Stimulated activated CD4-positive, alpha-beta T cell treated with anti-CD3 and anti-CD28 coated beads, TNF-alpha, amount 100 ng/mL, for 4 hours (primary cell): ENCODE measurements at places on chromosomes 12 and 14.

- no peak for DNase-seq
Observed at GRCh38 chr14:20143911-20144310, 5.3 kb downstream of the OR4N5 start.

DNA sequence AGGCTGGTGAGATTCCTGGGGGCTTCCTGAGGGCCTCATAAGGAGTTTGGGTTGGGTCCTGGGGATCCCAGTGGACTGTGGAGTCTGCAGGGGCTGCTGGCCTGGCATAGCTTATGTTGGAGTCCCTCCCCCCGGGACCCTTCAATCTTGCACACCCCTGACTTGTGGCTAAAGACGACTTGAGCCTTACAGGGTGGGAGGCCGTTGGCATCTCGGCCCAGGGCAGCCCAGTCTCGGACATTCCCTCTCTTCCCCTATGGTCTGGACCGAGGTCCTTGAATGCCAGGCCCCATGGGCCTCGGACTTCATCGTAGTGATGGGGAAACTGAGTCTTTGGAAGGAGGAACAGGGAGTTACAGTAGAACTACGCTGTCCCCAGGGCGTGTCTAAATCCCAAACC is 12.5 kb downstream of the RTL1 start:
- DNase-seq: no peak

- no peak for DNase-seq
Observed at GRCh38 chr14:99667821-99668220, 16.3 kb upstream of the CYP46A1 start.

- no peak for DNase-seq
Observed at GRCh38 chr12:120874547-120875245, 29.5 kb downstream of the SPPL3 start.

DNA sequence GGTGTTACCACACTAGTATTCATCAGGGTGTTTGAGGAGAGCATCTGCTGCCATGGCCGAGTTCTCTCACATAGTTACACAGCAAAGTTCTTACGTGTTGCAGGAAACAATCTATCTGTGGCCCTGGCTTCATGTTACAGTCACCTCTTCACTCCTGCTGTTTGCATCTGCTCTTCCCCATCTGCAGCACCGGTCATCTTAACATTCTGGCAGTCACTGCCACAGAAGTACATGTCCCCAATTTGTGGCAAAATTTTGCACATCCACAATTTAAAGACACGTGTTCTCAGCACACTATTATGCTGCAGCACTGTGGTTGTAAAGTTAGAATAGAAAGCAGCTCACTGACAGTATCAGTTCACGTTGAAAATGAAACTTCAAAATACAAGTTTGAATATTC is 23.2 kb downstream of the MAPK1IP1L start:
- no peak for DNase-seq

DNA sequence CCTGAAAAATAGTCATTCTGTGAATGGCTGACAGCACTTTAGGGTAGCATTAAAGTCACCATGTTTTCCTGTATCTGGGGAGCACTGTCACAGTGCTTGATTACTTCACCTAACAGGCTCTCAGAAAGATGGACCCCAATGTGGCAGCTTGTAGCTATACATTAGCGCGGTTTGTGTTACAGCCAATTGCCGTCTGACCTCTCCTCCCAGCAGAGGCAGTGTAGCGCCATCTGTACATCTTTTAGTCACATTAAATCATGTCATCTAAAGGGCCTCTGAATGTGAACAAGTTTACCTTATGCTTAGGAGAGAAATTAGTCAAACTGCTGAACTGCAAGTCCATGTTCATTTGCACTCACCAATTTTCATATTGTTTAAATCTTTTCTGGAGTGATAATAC is 113.7 kb downstream of the LMO3 start:
- no peak for DNase-seq

DNA sequence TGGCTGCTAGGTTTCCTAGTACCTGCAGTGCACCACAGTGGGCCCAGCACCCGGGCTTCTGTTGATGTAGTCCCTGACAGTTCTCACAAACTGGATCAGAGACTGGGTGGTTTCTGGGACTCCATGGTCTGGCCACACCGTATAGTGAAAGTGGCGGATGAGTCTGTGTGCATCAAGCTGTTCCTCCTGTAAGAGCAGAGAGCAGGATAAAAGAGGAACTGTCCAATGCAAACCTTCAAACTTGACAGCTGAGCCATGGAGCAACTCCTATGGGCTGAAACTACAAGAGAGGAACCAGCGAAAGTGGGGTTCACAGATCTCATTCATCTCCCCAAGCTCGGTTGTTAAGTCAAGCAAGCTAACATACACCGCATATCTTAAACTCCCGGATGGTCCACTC is 102.8 kb downstream of the PTPRB start:
- no peak for DNase-seq

GRCh38 chr14:85333313-85333712 is 196.6 kb upstream of the FLRT2 start:
- DNase-seq: no peak

DNA sequence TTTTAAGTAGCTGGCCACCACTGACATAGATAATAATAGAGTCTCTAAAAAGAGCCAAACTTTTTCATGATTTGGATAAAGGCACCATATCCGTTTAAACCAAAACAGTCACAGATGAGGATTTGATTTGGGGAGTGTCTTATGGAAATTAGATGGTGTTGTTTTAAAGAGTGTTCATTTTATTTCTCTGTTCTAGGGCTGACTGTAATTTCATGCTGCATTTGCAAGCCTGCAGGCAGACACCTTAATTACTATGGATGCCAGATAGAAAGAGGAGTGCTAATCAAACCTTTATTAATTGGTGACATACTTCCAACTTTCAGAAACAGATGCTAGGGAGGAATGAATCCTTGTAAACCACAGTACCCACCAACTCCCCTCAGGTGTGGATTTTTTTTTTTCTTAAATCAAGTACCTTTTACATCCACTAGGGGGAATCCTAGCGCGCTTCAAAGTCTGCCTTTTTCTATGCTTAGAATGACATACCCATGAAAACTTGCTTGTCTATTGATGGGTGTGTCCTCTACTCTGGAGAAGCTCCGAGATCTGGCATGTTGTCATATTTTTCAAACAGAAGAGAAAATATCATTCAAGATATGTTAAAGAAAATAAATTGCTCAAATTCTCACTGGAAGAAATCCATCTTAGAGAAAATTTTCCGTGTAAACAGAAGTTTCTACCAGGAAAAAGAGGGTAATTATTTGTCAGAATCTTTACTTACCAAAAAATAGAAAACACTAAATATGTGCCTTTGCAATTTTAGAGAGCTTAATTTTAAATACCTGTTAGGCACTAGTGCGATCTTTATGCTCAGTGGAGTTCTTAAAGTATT is 14.2 kb upstream of the PLXNC1 start:
- DNase-seq: no peak

DNA sequence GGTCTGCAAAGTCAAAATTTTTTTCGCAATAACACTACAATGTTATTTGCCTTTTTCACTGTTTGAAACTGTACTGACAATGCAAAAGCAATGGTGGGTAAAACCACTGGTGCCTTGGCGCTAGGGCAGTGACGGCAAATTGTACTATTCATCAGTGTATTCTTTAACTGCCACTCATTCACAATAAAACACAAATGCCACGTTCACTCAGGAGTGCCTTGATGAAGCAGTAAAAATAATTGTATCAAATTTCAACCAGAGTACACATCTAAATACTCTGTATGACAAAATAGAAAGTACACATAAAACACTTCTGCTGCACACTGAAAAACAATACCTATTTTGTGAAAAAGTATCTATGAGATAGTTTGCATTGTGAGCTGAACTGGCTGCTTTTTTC is 17.8 kb downstream of the DCAF5 start:
- DNase-seq: no peak

DNA sequence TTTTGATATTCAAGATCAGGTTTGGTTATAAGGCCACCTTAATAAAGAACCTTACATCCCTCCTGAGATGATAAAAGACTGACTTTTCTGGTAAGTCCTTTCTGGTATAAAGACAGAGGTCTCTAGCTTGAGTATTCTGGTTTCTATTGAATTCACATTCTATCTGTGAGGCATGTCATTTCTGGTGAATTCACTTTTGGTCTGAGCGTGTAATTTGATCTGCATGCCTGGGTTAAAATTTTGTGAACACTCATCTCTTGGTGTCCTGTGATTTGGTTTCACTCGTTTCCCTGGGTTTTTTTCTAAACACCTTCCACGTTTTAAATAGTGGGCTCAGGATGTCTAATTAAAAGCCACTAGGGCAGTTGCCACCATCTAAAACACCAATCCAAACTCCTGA is 12.2 kb downstream of the EIF5 start:
- DNase-seq: no peak

DNA sequence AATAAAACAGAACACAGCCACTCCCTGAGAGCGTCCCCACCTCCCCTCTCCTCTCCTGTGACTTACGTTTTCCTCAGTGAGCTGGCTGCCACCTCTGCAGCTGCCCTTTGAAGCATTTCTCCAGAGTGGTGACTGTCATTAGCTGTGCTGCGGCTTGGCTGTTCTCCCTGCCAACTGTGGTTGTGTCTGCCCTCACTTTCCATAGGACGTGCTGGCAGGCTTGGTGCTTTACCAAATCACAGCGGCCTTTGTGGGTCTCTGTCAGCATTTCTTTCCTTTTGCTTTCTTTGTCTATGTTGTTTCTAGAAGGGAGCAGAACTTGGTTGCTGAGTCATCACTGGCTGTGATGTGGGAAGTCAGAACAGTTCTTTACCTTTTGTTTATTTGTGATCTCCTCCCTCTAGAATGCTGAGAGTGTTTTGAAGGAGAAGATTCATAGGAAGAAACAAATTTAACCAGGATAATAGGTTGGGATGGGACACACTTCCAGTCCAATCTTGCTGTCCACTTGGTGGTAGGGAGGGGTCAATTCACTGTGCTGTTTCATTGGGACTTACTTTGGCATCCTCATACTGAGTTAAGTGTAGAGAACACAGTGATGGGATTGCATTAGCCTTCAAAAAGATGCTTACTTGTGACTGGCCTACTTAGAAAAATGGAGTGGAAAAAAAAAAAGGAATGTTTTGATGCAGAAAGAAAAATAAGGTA is 88.2 kb downstream of the TMX1 start:
- no peak for DNase-seq

GRCh38 chr12:58413794-58414193 is 472.4 kb downstream of the ATP23 start:
- no peak for DNase-seq

- no peak for DNase-seq
Observed at GRCh38 chr14:98385851-98386250, 886.1 kb downstream of the BCL11B start.

DNA sequence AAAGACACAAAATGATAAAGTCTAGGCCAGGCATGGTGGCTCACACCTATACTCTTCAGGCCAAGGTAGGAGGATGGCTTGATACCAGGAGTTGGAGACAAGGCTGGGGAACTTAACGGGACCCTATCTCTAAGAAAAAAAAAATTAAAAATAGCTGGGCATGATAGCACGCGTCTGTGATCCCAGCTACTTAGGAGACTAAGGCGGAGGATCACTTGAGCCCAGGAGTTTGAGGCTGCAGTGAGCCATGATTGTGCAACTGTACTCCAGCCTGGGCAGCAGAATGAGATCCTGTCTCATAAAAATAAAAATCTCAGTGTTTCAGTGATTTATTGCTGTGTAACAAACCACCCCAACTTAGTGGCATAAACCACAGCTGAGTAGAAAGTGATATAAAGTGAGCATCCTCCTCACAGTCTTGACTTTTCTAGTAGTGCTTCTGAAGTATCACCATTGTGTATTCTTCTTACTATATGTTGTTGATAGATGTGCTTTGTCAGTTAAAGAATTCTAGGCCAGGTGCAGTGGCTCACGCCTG is 10.6 kb upstream of the ATF1 start:
- DNase-seq: no peak

GRCh38 chr14:24766434-24766833 is 132.4 kb upstream of the GZMB start:
- no peak for DNase-seq

- DNase-seq: no peak
Observed at GRCh38 chr14:50647282-50647681, 20.8 kb downstream of the SAV1 start.

DNA sequence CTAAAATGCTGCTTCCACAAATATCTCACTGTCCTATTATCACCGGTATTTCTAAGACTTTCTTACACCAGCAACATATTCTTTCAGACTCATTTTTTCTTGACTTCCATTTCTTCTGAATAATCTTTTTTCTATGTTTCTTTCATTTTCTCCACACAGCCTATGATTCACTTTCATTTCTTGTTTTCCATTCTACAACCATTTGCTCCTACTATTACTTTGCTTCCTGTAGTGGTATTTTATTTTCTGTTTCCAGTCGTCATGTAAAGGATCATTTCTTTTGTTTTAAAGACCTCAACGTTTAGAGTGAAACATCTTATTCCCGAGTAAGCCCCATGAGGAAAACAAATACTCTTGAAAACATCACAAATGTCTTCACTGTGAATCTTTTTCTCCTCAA is 182.2 kb upstream of the MDGA2 start:
- no peak for DNase-seq

- no peak for DNase-seq
Observed at GRCh38 chr12:118377021-118377883, 897 bp downstream of the SUDS3 start.

- DNase-seq: peak; percentile 35
Observed at GRCh38 chr14:91415794-91416743, 1.6 kb downstream of the CCDC88C start.

- DNase-seq: no peak
Observed at GRCh38 chr12:2177751-2178150, 125.0 kb downstream of the CACNA1C start.

- DNase-seq: no peak
Observed at GRCh38 chr14:89702876-89703200, 251.7 kb downstream of the EFCAB11 start.

DNA sequence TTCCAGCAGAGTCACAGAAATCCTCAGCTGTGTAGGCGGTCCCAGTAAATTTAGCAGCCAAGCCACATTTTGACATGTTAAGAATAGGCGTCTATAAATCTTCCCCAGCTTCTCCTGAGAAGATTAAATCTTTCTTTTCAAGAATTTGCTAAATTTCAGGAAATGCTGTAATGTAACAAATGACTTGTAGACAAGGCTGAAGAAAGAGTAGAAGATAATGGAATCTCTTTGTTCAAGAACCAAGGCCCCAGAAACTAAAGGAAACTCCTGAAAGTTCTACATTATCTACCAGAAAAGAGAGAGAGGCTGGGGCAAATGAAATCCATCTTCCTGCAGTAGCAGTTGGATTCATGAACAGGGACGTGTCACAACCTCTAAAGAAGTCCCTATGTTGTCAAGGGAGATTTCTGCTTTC is 760.3 kb downstream of the NOVA1 start:
- DNase-seq: no peak

DNA sequence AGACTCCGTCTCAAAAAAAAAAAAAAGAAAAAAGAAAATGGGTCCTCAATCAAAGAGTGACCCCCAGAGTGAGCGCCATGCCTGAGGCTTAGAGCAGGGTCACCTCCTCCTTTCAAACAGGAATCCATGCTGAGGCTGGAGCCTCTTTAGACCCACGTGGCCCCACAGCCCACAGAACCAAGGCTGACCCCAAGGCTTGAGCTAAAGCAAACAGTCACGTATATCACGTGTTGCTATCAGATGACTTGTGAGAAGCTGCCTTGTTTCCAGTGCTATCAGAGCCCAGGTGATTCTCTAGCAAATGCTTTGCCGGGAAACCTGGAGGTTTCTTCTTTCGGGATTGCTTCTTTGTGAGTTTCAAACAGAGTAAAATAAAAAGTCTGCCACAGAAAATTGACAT is 31.7 kb upstream of the DYNC1H1 start:
- no peak for DNase-seq
